ENCODE measurements at places on chromosomes 12 and 14.

DNA sequence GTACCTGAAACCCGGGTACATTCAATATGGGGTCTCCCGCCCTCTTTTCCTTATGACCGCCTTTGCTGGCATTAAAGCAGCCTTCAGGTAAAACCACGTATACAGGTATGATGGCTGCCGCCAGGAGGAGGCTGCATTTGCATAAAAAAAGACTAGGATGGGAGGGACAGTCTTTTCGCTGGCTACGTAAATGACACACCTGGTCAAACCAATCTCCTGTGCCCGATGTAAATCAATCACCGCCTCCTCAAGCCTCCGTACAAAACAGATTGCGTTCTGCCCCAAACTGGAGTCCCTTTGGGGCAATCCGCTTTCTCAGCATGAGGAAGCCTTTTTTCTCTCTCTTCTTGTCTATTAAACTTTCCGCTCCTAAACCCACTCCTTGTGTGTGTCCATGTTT lies 8.1 kb upstream of the ALDH1L2 start:
- DNase-seq = no peak

- DNase-seq = no peak
Observed at GRCh38 chr12:32988982-32989381, 92.4 kb upstream of the PKP2 start.

DNA sequence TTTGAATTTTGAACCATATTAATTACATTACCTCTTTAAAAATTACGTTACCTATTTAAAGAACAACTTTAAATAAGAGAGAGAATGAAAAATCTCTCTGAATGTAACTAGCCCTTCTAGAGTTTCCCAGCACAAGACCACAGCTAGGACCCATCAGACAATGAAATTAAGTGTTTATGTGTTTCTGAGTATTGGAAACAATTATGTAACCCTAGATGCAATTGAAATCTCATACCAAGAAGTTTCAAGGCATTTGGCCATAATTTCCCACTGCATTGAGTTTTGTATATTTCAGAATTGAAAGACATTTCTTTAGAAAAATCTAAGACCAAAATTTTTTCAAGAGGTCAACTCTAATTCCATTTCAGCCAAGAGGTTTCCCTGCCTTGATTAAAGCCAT lies 47.1 kb downstream of the SERPINA3 start:
- no peak for DNase-seq

DNA sequence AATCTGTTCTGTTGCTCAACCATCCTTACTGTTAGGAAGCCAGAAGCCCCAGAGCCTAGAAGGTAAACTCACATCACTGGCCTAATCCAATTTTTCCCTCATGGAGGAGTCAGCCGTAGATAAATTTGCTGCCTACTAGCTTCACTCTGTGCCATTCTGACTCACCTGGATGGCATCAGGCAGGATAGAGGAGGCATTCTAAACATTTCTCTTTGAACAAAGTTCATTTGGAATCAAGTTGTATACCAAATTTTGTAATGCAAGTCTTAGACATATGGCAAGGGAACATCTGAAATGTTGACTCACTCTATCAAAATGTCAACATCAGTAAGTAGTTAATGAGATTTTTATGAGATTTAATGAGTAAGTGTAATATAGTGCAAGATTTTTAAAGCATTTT lies 13.6 kb upstream of the TBC1D30 start:
- no peak for DNase-seq

- no peak for DNase-seq
Observed at GRCh38 chr14:74414403-74415114, 11.5 kb downstream of the SYNDIG1L start.

GRCh38 chr14:75322746-75323145 lies 44.1 kb downstream of the FOS start:
- no peak for DNase-seq

GRCh38 chr12:92496790-92497189 lies 206.0 kb upstream of the PLEKHG7 start:
- no peak for DNase-seq

DNA sequence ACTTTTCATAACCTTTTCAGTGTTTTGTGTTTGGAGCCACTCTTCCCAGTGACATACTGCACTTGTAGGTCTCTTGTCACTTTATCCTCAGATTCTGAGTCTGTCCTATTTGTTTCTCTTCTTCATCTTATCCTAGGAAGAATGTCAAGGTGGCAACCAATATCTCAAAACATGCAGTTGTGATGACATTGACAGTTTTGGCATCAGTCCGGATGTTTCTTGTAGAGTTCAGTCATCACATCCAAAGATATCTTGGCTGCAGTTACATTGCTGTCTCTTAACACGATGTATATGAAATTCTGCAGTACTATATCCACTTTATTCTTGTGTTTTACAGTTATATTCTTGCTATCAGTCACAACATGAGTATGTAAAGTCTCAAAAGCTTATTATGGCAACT lies 6.4 kb downstream of the ADIPOR2 start:
- no peak for DNase-seq

GRCh38 chr14:80269353-80269925 lies 58.1 kb upstream of the DIO2 start:
- DNase-seq = no peak

GRCh38 chr12:12996209-12996608 lies 3.9 kb downstream of the HEBP1 start:
- peak; percentile 99 for DNase-seq

All from hematopoietic multipotent progenitor cell treated with erythropoietin and hydrocortisone succinate and interleukin-3 and kit ligand, for 8 days (in vitro differentiated cells).